CD8-positive, alpha-beta T cell (primary cell): ENCODE measurements at places on chromosomes 5 and 9.
A peak's percentile ranks its signal among the peaks of the same experiment; 100 is the strongest.

DNA sequence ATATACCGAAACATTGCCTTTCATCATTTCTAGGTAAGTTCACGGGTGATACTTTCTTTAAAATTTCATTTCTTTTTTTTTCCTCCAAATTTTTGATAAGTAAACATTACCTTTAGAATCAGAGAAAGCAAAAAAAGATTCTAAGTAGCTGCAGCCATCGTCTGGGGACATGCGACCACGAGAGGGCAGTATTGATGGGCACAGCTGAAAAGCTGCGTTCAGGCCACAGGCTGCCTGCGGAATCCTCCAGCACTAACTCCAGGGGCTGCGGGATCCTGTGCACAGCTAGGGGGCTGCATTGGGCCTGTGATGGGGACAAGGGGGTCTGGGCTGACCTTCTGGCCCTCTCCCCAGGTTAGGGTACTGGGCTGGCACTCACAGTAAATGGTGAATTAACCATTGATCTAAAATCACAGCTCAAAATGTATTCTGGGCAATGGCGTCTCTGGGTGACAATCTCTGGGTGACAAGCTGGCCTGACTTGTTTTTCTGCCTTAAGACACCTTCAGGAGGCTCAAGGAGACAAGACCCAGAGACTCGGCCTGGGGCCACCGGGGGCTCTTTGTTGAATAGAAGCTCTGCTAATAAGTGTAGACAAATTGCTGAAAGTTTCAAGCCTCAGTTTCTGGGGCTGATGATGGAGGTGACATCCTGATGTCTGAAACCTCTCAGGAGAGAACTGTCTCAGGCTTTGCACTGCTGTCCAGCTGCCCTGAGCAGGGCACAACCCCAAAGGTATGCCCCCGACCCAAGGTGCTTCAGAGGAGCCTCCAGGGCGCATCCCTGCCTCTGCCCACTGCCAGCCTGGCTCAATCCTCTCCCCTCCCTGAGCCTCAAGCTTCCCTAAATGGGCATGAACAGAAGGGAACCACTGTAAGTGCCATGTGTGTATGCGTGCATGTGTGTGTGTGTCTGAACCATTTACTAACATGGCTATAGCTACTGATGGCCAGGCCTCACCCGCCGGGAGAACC, 44.3 kb upstream of the SARDH start:
- peak; percentile 75 for DNase-seq

GRCh38 chr5:43815497-43815896, 212.5 kb downstream of the NNT start:
- DNase-seq, result no peak

GRCh38 chr5:89342106-89342876, 459.3 kb upstream of the MEF2C start:
- no peak for DNase-seq

GRCh38 chr5:140926443-140927227, 536 bp downstream of the PCDHAC1 start:
- no peak for DNase-seq

DNA sequence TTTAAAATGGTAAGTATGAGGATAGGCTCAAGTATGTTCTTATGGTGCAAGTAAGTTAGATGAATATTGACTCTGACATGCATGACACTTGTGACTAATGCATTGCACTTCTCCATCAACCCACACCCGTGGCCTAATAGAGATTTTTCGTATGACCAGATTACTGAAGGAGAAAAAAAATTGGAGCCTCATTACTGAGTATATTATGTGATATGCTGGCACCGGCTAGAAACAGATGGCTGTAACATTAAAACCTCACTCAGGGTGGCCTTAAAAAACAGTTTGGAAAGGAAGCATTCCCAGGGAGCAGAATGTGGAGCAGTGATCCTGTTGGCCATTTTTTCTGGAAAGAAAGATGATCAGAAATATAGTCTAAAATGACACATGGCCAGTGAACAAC, 766.4 kb downstream of the PRELID2 start:
- no peak for DNase-seq

DNA sequence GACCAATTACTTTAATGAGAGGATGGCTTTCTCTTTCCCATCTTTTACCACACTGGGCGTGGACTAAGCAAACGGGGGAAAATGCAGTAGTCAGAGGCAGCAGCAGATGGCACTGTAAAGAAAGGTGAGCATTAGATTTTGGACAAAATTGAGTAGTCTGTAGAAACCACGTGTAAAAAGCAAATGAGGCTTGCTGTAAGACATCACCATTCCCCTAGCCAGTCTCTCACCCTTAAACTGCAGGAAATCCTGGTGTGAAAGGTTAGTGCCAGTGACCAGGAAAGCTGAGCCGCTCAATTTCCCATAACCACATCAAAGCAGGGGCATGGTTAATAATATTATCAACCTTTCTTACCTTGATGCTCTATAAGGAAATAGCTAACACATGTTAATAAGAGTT, 31.8 kb downstream of the SPATA31C2 start:
- no peak for DNase-seq

DNA sequence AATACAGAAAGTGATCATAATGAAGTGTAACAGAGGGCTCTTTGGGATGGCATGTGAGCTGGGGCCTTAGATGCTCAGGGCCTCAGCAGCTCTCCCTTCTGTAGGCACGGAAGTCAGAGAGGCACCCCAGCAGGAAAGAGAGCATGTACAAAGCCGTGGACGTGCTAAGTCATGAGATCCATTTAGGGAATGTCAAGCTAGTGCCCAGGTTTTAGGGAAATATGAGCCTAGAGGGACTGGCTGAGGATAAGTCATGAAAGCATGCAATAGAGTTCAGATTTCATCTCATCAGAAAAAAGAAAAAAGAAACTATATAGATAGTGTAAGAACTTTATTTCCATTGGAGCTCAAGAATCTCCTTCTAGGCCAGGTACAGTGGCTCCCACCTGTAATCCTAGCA, 379.5 kb upstream of the KLF4 start:
- no peak for DNase-seq

- DNase-seq, result peak; percentile 29
Measured at GRCh38 chr5:35202319-35203111, 27.8 kb downstream of the PRLR start.

- DNase-seq, result no peak
Measured at GRCh38 chr5:75412111-75412990, 75.3 kb downstream of the HMGCR start.
